ENCODE measurements at places on chromosomes 1 and 21. TPM values are rescaled to one million over a fixed set of nuclear protein-coding genes. Genes with fewer than 3 reads are reported as not detected.

GRCh38 chr1:65658122-65658521, 134.6 kb upstream of the PDE4B start:
- DNase-seq: no peak

- no peak for DNase-seq
Observed at GRCh38 chr1:20964540-20965484, 177.7 kb upstream of the HP1BP3 start.

DNA sequence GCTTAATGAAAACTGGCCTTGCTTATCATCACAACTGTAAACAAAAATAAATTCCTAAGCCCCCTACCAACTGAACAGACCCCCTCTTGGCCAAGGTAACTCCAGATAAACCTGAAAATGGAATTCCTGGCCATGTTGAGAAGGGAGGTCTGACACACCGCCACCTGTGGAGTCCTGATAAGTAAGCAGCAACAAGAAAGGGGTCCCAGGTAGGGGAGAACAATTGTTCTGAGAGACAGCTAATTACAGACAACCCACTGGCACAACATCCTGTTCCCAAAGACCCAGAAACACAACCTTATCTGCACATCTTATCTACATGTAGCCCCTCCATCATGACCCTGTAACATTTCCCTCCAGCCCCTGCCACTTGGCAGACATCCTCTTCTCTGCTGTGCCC, 91.2 kb upstream of the TNR start:
- DNase-seq: no peak

- no peak for DNase-seq
Observed at GRCh38 chr1:224087286-224087794, 26.6 kb upstream of the FBXO28 start.

Gene ALPL
- total RNA-seq: 0.93 TPM

Gene NIBAN1
- 19.5 TPM for total RNA-seq

Gene TAS1R1
- not detected for total RNA-seq

- no peak for DNase-seq
Observed at GRCh38 chr1:34686531-34686930, 68.3 kb upstream of the GJB5 start.

Gene SYT6
- total RNA-seq: not detected

- no peak for DNase-seq
Observed at GRCh38 chr1:8495928-8496401, 178.1 kb downstream of the SLC45A1 start.

DNA sequence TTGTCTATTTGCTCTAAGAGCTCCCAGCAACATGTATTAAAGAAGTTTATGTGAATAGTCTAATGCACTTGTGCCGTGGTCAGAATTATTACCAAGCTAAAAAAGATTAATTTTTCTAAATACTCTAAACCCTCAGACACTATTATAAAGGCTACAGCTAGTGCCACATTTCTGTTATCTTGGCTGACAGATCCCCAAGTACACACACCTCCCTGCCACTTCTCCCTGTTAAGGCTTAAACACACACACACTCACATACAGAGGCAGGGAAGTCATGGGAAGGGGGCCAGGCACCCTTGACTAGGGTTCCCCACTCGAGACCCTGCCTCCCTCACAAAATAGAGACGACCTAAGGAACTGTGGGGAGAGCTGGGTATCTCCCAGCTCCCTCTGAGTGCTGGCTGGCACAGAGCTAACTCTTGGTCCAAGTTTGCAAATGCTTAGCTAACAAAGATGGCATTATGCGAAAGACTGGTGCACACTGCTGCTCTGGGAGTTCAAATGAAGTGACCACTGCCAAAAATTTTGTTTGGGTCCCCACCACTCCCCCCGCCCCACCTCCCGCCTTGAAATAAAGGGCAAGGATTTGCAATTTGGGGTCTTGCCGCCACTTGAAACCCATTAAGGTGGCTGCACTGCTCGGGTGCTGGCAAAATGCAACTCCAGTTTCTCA, 9.8 kb downstream of the SSBP3 start:
- no peak for DNase-seq

- DNase-seq: no peak
Observed at GRCh38 chr1:206944703-206945102, 1.6 kb downstream of the PIGR start.

DNA sequence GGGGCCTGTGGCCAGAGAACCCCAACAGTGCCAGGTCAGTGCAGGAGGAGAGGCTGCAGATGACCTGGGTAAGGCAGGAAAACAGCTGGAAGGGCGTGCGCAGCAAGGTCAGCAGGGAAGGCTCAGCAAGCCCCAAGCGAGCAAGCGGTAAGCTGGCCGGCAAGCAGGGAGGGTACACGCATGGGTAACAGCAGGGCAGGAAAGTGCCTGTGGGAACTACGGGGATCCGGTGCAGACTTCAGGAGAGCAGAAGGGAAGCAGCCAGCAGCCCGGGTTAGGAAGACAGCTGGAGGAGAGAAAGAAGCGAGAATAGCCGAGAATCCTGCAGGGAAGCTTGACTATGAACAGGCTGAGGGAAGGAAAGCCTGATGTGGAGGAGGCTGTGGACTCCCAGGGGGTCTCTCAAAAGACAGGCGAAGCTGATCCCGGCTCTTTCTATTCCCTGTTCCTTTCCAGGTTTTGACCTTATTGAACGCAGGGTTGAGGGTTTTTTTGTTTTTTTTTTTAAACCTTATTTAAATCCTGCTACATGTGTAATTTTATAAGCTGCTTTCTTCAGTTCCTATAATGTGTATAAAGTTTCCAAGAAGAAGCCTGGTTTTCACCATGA, 20.9 kb downstream of the UMODL1 start:
- no peak for DNase-seq

Gene TCHH
- total RNA-seq: not detected

All from Calu3 (cell line).